ENCODE measurements at places on chromosomes 11 and 22.

- DNase-seq, result no peak
Observed at GRCh38 chr11:35003186-35003585, 86.8 kb downstream of the PDHX start.

DNA sequence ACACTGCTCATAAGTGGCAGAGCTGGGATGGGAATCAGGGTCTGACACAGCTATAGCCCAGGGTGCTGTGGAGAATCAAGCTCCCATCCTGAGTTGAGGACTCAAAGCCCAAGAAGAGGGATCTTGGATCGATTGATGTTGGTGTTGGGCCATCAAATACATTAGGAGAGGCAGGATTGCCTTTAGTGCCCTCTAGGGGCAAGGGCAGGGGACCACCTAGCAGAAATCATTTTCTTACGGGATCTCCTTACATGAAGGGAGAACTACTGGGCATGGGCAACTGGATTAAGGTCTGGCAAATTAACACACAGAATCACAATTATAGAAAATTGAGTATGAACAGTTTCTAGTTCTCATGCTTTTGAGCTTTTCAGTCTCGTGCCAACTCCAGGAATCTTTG, 24.9 kb upstream of the EMSY start:
- DNase-seq, result no peak

DNA sequence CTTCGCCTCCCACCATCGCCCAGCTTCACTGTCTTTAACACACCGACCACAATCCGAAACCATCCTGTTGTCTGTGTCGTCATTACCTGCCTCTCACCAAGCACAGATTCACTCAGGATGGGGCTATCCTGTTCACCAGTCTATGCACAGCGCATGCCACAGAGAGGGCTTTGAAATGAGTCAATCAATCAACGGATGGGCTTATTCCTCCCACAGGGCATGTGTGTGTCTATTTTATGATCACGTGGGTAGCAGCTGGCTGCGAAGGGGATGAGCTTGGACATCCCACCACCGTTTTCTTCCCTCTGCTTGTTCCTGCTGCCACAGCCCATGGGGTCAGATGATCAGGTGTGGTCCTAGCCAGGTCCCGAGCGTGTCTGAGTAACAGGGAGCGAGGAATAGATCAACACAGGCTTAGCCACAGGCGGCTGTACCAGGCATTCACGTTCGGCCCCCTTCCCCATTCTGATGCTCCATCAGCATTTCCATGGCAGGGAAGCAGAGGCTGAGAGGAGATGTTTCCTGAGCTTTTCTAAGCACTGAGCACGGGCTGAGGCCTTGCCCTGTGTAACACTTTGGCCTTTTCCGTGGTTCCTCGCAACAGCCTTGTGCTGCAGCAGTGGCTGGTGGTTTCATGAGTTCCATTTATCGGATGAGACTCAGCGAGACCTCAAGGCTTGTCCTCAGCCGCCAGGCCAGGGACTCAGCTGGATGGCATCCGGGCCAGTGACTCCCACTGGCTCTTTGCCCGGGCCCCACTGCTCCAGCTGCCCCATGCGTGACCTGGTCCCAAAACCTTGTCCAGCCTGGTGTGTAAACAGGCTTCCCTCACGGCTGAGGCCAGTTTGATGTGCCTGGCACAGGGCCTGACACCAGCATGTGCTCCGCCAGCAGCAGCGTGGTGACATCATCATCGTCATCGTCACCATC, 48.1 kb upstream of the FGF3 start:
- no peak for DNase-seq

- DNase-seq, result no peak
Observed at GRCh38 chr22:24284747-24285203, 14.1 kb downstream of the SPECC1L start.

DNA sequence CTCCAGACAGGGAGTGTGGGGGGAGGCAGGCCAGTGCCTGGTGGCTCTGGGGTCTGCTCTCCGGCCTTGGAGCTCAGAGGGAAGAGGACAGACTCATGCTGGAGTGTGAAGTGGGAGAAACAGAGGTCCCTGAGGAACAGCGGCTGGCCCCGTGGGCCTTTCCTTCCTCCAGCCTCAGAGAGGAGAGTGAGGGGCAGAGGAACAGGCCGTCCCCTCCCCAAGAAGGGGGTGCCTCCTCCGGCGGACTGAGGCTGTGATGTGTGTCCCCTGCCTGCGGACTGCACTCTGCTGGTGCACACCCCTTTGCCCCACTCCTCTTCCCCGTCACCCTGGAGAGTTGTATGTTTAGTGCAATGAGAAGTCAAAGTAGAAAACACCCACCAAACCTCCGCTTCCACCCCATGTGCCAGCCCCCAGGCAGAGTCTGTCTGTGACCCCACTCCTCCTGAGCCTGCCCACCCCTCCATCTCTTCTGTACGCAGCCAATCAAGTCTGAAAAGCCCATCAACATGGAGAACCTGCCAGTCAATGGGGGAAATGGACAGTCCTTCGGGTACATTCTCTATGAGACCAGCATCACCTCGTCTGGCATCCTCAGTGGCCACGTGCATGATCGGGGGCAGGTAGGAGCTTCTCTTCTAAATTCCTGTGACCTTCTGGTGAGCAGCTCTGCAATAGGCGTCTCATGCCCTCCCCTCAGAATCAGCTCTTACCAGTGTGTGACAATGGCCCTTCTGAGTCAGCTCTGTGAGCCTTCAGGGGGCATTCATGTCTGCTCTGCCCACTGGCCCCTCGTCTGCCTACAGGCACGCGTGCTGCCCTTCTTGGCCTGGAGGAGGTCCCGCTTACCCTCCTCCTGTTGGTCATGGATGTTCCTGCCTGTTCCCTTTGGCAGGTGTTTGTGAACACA, 39.0 kb downstream of the GLB1L2 start:
- no peak for DNase-seq

DNA sequence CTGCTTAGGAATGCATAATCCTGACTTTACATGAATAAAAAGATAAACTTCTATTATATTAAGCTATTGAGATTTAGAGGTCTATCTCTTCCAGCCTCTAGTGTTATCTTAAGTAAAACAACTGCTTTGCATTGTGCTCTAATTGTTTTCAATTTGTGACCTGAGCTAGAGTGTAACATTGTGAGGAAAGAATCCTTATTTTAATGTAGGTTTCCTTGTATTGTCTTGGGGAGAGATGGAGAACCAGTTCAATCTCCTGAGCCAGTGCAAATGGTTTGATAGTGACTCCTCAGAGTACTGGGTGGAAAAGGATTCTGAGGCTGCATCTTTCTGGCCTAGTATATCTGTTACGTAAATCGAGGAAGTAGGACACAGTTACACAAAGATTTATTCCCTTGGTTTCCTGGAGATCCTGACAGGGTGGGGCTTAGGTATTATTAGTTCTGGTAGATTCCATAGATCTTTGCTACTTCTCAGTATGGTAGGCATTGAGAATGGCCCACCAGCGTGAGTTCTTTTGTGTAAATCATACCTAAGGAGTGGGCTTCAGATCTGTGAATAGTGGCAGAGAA, 683.5 kb upstream of the CCDC179 start:
- no peak for DNase-seq

DNA sequence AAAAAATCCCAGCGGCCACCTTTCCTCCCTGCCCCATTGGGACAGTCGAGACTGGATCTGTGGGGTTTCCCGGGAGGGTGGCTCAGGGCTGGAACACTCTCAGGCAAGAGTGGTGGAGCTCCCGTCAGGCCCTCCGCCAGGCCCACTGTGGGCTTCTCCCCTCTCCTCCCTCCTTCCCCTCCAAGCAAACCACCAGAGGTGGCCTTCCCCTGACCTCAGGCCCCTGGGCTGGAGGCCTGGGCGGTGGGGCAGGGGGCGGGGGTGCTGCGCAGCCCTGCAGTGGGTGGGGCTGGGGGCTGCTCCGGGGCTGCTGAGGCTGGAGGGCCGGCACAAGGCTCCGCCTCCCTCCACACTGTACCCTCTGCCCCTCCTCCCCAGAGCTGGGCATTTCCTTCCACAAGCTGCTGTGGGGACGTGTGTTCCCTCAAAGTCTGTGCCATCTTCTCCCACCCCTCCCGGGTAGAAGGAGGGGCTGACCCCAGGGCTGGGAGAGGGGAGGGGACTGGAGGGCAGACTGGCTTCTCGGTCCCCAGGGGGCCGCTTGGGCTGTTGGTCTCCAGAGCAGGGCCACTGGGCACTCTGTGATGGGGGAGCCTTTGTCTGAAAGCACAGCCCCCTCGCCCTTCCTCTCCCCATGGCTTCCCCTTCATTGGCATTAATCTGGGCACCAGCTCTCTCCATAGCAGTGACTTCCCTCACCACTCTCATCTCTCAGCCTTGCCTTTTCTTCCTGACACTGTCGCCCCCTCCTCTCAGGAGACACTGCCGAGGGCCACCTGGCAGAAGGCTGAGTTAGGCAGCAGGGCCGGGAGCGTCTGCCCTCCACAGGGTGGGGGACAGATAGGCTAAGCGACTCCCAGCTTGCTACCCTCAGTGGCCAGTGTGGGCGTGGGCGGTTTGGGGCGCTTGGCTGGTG, 7.1 kb downstream of the RCOR2 start:
- no peak for DNase-seq

DNA sequence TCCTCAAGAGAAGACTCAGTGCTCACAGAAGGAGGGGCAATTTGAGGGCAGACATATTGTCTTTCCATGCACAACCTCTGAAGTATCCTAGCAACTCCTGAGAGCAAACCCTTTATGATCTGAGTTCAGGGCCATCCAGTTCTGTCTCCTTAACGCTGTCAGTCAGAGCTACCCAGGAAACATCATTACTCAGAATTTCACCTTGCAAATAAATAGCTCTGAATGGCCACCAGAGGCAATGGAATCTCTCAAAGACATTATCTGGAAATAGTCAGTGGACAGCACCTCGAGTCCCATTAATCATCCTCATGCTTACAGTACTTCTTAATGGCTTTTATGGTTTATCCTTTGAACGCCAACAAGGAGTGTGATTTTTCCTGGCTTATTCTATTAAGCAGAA, 656.1 kb downstream of the OPCML start:
- no peak for DNase-seq

GRCh38 chr22:44622679-44623078, 79.3 kb upstream of the PRR5 start:
- DNase-seq, result no peak

- no peak for DNase-seq
Observed at GRCh38 chr11:119363851-119364590, 17.5 kb downstream of the USP2 start.

- no peak for DNase-seq
Observed at GRCh38 chr11:43834286-43834685, 46.3 kb upstream of the ALKBH3 start.

- DNase-seq, result no peak
Observed at GRCh38 chr11:26837154-26837553, 115.3 kb upstream of the SLC5A12 start.

DNA sequence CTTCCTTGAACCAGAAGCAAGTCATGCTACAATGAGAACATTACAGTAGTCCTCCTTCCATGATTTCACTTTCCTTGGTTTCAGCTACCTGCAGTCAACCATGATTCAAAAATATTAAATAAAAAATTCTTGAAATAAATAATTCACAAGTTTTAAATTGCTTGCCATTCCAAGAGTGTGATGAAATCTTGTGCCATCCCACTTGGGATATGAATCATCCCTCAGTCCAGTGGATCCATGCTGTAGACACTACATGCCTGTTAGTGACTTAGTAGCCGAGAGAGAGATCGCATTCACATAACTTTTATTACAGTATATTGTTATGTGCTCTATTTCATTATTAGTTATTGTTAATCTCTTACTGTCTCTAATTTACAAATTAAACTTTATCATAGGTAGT, 6.0 kb downstream of the HOATZ start:
- no peak for DNase-seq

- no peak for DNase-seq
Observed at GRCh38 chr11:19225123-19225522, 15.6 kb downstream of the E2F8 start.

GRCh38 chr11:29937526-29937925, 79.3 kb downstream of the KCNA4 start:
- no peak for DNase-seq

DNA sequence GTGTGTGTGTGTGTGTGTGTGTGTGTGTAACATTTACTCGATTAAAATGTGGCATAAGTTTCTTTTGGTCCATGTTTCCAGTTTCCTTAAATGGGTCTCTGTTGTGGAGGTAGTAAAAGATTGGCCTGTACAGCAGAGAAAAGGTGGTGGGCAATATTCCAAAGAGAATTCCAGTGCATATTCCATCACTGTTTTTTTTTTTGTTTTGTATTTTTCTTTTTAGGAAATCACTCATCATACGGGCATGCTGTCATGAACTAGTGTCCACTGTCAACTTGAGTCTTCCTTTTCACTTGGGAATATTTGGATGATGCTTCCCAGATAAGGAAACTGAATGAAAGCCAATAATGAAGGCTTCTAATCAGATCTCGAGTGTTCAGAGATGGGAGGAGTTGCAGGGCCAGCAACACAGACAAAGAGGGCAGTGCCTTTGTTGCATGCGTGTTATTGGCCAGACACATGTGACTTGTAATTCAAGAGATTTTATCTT, 95.2 kb upstream of the PDGFD start:
- no peak for DNase-seq

GRCh38 chr22:45261407-45262088, 20.9 kb upstream of the KIAA0930 start:
- no peak for DNase-seq

GRCh38 chr11:64152841-64153691, 12.8 kb downstream of the MACROD1 start:
- DNase-seq, result no peak

- DNase-seq, result no peak
Observed at GRCh38 chr11:119780222-119780953, 51.4 kb upstream of the NECTIN1 start.
